ENCODE measurements at places on chromosomes 6 and 20. TPM values are rescaled to one million over a fixed set of nuclear protein-coding genes. Genes with fewer than 3 reads are reported as not detected.

DNA sequence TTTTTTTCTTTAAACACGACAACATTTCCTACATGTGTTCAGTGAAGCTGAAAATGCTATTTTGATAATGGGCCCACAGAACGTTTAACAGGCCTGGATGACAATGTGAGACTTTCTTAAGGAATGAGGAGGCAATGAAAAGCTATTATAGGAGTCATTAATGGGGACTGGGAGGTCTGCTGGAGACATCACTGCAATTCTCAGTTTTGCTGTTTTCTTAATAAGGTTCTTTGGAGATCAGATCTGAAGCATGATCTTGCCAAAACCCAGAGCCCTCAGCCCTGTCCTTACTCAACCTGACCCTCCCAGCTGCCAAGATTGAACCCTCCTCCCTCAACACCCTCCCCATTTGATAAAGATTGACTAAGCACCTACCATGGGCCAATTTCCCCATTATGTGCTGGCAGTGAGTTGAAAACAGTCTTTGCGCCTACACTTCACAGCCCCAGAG, 353.1 kb downstream of the MAFB start:
- no peak for DNase-seq

GRCh38 chr6:35601331-35602132, 87.2 kb downstream of the FKBP5 start:
- DNase-seq: no peak

- DNase-seq: peak; percentile 52
Measured at GRCh38 chr20:63740070-63740626, 572 bp downstream of the SLC2A4RG start.

TUBB2A gene
- 73.6 TPM for total RNA-seq

Data from endothelial cell (in vitro differentiated cells).